ENCODE measurements at places on chromosomes 5 and 9. TPM values are rescaled to one million over a fixed set of nuclear protein-coding genes. Genes with fewer than 3 reads are reported as not detected.

- H3K4me3 ChIP-seq, result no peak overlapping the region
- no peaks in the 10 kb centered on the region for H3K36me3 ChIP-seq
- no peak overlapping the region for H3K27ac ChIP-seq
- H3K27me3 ChIP-seq, result no peaks in the 10 kb centered on the region
- DNase-seq, result peak; percentile 47
Measured at GRCh38 chr9:121721058-121721350, 69.6 kb downstream of the DAB2IP start.

- H3K36me3 ChIP-seq, result no peaks in the 10 kb centered on the region
- DNase-seq, result no peak
- no peaks in the 10 kb centered on the region for H3K4me1 ChIP-seq
- no peaks in the 10 kb centered on the region for H3K27me3 ChIP-seq
- no peak overlapping the region for H3K4me3 ChIP-seq
Measured at GRCh38 chr5:80370390-80370789, 37.5 kb upstream of the ZFYVE16 start.

Gene DNAJB5
- 24.2 TPM for total RNA-seq

- no peak for DNase-seq
- no peaks in the 10 kb centered on the region for H3K4me1 ChIP-seq
- H3K4me3 ChIP-seq, result no peak overlapping the region
- H3K27ac ChIP-seq, result no peak overlapping the region
Measured at GRCh38 chr9:125446561-125447094, 185.0 kb downstream of the GAPVD1 start.

GRCh38 chr5:79774855-79775237 lies 85.2 kb downstream of the CMYA5 start:
- no peak overlapping the region for H3K27ac ChIP-seq
- H3K36me3 ChIP-seq, result no peaks in the 10 kb centered on the region
- peaks cover 12% of the 10 kb centered on the region for H3K4me1 ChIP-seq
- no peak for DNase-seq
- no peak overlapping the region for H3K4me3 ChIP-seq
- H3K27me3 ChIP-seq, result no peaks in the 10 kb centered on the region
